ENCODE measurements at places on chromosomes 6 and 20.

DNA sequence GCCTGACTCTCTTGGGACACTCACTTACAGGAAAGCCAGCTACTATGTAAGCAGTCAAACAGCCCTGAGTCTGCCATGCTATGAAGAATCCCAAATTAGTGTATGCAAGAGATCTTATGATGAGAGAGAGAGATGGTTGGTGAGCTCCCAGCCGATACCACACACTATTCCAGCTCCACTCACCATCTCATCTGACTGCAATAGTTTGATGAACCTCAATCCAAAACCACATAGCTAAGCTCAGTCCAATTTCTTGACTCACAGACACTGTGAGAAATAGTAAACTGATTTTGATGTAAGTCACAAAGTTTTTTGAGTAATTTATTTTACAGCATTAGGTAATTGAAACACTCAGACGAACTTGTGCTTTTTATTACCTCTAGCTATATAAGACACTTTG lies 441.4 kb downstream of the COL12A1 start:
- no peak for DNase-seq

- DNase-seq, result no peak
Observed at GRCh38 chr6:70028246-70028645, 161.9 kb downstream of the COL19A1 start.

DNA sequence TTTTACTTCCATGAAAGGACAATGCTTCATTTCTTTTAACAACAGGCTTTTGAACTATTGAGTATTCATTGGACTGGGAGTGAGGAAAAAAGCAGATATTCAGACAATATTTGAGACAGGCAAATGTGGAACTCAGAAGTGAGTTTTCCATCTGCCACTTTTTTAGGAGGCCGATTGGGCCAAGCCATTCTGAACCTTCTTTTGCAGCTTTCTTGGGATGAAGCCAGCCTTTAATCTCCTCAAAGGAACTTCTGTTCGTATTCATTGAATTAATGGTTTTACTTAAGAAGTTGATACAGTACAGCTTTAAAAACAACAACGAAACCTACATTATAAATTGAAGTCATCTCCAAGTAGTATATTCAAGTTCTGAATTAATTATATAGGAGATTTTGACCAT lies 187.1 kb upstream of the RNF217 start:
- no peak for DNase-seq

GRCh38 chr6:43707767-43708166 lies 20.2 kb upstream of the MRPS18A start:
- DNase-seq, result no peak

DNA sequence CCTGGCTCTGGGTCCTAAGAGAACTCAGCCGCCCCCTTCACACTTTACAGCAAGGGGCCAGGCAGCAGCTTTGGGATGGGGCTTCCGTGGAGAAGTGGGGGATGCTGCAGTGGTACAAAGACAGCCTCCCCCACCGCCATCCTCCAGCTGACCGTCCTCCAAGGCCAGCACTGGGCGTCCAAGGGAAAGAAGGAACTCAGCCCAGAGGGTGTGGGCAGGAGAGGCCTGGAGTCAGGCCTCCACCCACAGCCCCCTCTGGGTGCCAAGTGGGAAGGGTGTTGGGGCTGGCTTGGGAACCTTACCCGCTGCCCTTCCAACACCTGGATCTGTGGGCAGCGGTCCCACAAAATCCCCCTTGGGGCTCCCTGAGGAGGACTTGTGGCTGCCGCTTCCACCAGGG lies 13.1 kb downstream of the STMN3 start:
- no peak for DNase-seq

All from bronchial epithelial cell (primary cell).